ENCODE measurements at places on chromosomes 6 and 20.

DNA sequence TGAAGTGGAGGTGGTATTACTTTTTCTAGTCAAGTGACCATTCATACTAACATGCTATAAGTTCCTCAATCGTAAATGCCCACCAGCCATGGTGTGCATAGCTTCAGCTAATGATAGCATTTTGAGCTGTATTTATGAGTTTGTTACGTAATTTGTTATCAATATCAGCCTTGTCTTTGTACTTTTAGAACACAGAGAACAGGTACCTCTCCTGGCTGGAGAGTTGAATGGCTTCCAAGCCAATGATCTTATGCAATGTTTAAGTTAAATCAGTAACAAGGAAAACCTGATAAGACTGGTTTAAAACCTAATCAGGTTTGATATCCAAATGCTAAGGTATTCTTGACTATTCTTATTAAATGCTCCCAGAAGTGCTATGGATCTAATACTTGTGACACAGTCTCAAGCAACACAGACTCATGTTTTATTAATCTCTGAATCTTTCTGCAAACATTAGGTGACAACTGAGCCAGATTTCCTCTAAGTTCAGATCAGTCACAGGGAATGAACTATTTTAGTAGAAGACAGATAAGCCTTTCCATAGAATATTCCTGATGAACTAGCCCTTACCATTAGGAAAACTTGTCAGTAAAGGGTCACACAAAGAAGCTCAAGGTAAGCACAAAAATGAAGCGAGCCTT is 154.8 kb downstream of the PTPRK start:
- no peak for DNase-seq

GRCh38 chr6:143401068-143401446 is 49.4 kb downstream of the ADAT2 start:
- no peak for DNase-seq

GRCh38 chr6:84639396-84639795 is 125.0 kb downstream of the TBX18 start:
- no peak for DNase-seq

- DNase-seq, result no peak
Measured at GRCh38 chr20:60057866-60058807, 99.9 kb downstream of the CDH26 start.

DNA sequence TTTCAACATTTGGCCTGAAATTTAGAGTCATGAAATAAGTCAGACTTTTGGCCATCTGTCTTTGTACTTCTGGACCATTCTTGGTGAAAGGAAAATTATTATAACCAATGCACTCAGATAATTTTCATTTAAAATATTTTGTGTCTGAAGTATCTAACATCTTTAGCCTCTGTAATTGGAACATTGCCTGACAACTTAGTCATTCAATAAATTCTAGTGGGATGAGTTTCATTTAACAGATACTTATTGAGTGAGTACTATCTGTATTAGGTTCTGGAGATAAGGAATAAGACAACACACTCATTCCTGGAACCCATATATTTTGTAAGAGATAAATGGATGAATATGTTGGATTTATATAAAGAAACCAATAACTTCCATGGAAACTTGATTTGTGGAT is 536.0 kb downstream of the BCKDHB start:
- no peak for DNase-seq

DNA sequence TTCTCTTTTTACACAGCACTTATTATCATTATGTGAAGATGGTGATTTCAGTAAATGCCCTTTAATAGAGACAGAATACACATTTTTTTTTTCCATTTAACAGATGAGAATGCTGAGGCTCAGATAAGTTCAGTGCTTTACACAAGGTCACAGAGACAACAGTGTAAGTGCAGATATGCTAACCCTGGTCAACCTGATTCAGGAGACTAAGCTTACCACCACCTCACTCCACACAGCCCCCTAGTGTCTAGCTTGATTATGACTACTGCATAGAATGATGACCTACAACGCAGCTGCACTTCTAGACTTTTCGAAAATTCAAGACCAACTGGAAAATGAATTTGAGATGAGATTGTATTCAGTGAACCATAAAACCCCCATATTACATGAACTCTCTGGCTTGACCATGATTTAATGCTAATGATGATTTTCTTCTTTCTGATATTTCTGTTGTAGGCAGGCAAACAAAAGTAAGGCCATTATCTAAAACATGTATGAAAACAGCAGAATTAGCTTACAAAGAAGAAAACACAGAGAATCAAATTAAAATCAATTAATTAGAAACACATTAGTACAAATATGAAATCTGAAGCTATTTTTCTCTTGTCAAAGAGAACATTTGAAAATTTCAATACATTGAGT is 212.1 kb upstream of the PHACTR1 start:
- DNase-seq, result no peak

DNA sequence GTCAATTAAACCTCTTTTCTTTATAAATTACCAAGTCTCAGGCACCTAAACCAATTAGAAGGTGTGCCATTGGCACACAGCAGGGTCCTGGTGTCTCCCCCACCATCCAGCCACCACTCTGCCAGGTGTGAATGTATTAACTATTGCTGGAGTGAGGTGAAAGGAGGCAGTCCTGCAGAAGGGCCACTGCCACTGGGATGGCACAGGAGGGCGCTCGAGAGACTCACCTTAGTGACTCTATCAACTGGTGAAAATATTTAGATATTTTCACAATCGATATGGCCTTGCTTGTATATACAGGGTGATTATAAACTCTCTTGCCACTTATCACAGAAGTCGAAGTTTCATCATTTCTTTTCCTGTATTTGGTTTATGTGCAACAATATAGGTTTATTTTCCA is 145.6 kb upstream of the ESR1 start:
- DNase-seq, result no peak

GRCh38 chr6:143058987-143059386 is 1.7 kb upstream of the AIG1 start:
- DNase-seq, result no peak
